ENCODE measurements at places on chromosomes 11 and 22. TPM values are rescaled to one million over a fixed set of nuclear protein-coding genes. Genes with fewer than 3 reads are reported as not detected.

GRCh38 chr11:112320668-112321067, 60.0 kb upstream of the PLET1 start:
- DNase-seq, result peak; percentile 54

DNA sequence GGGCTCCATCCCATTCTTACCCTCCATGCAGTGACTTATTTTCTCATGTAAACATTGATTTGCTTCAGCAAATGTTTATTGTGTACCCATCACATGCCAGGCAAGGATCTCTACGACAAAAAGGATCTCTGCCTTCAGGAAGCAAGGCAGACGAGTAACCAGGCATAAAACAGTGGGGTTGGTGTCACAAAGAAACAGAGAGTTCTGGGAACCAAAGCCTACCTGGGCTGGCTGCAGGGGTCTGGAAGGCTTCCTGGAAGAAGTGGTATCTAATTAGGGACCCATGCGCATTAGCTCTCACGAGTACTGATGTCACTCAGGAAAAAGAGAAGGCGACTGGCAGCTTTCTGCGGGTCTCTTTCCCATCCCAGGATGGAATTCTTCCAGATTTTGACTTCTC, 44.5 kb downstream of the KIAA1671 start:
- no peak for DNase-seq

DNA sequence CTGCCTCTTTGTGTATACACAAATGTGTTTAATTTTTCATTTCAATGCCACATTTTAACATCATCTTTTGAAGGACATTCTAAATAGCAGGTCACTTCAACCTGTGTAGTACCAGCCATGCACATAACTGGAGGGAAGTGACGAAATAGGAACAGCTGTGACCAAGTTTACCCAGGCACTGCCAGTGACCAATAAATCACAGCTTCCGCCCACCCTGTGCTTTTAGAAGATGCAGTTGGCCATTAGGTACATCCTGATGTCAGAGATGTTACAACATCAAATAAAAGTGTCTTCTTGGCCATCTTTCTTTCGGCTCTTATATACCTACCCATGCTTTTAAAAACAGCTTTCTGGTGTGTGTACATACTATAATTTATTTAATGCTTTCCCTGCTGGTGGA, 7.8 kb downstream of the LDLRAD3 start:
- DNase-seq, result no peak

DNA sequence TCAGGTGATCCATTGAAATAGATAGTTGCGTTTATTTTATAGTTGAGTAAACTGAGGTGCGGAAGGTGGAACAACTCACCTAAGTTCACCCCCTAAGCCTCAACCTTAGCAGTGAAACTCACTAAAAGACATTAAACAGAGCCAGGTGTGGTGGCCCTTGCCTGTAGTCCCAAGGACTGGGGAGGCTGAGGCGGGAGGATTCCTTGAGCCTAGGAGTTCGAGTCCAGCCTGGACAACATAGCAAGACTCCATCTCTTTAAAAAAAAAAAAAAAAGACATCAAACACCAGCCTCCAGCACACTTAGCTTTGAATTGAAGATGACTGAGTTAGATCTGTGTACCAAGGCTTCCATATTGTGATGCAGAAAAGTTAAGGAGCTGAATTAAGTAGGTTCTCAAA, 845 bp upstream of the RAB36 start:
- DNase-seq, result no peak

GRCh38 chr11:64723907-64724862, 1.2 kb upstream of the NRXN2 start:
- DNase-seq, result no peak

DNA sequence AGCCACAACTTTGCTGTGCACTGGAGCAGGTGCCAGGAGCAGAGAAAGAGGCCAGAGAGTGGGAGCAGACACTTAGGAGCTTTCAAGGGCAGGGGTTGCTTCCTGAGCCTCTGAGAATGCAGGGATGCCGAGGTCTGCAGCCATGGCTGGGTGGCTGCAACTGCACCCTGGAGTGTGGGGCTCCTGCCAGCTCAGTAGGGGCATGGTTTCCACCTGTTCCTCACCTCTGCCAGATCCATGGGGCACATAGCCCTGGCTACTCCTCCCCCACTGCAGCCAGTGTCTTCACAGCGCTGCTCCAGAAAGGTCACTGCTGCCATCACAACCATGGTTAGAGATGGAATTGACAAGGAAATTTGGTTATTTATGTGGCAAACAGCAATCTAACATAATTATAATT, 404.8 kb downstream of the CNTN5 start:
- DNase-seq, result no peak

DNA sequence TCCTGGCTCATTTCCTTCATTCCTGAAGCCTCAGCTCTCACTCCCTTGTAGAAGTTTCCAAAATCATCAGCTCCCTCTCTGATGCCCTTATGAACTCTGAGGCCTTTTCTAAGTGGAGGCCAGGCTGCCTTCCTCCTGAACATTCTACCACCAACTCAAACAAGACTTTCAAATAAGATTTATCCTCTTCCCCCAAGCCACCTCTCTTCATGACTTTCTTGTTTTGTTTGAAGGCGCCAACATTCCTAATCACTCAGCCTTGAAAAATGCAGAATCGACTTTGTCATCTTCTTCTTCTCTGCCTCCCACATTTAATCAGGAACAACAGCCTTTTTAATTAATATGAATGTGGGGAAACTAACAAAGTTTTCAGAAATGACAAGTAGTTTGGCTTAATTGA, 927.9 kb downstream of the OPCML start:
- no peak for DNase-seq

DNA sequence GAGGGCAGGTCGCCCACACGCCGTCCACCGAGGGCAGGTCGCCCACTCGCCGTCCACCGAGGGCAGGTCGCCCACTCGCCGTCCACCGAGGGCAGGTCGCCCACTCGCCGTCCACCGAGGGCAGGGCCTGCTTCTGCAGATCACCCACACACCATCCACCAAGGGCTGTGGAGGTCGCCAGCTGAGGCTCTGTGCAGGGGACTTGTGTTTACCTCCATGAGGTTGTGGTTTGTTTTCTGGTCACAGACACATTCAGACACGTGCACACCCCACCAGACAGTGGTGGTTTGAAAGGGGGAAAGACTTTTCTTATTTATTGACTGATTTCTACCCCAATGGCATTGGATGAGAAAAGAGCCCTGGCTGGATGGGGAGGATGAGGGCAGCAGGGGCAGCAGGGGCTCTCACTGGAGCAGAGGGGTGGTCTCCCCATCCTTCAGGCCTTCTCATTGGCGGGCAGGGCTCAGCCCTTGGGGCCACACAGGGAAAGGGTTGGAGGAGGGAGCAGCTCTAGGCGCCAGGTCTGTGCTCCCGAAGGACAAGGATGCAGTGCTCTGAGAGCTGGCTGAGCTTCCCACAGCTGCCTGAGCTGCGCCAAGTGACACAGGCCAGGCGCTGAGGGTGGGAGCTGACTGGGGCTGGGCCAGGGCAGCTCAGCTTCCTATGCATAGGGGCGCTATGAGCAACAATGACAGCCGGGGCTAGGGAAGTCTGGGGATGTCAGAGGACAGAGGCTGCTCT, 252.6 kb upstream of the B3GAT1 start:
- DNase-seq, result no peak

- peak; percentile 48 for DNase-seq
These were observed 43.3 kb downstream of the CYB5R2 start for GRCh38 chr11:7630002-7630401.

GRCh38 chr11:27076121-27076589, 35.5 kb downstream of the BBOX1 start:
- no peak for DNase-seq

GRCh38 chr22:42626951-42627625, 12.4 kb upstream of the POLDIP3 start:
- no peak for DNase-seq

DNA sequence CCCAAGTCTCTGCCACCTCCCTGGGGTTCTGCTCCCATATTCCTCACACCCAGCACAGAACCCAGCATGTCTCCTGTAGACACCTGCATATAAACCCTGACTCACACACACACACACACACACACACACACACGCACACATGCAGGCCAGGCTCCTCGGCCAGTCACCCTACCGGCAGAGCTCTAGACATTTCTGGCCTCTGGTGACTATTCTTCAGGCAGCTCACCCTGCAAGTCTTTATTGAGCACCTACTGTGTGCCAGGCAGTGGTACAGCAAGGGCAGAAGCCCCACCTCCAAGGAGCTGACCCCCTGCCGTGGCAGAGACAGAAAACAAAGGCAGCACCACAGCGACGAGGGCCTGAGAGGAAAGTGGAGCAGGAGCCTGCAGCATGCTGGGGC, 50.3 kb downstream of the CDKN1C start:
- no peak for DNase-seq

- no peak for DNase-seq
These were observed 815.5 kb downstream of the NTM start for GRCh38 chr11:132185726-132186592.

DNA sequence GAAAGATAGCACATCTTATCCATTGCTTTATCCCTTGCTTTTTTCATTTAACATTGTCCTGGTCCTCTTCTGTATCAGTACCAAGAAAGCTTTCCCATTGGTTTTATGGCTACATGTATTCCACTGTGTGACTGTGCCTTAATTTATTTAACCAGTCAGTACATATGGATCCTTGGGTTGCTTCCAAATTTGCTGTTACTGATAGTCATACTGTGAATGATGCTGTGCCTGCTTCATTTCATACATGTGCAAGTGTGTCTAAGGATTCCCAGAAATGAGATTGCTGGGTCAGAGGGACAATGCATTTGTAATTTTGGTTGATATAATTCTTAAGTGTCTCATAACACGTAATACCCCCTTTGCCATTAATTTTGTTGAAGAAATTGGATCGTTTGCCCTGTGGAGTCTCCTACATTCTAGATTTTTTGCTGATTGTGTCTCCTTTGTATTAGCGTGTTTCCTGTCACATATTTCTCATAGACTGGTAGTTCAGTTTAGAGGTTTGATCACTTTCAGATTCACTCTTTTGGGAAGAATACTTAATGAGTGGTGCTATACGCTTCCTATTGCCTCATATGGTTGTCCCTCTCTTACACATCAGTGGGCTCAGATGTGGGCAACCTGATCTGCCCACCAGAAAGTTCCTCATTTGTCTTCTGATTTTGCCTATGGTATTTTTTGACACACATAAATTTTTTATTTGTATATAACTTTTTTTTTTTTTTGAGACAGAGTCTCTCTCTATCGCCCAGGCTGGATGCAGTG, 35.3 kb downstream of the MYBPC3 start:
- DNase-seq, result no peak

DNA sequence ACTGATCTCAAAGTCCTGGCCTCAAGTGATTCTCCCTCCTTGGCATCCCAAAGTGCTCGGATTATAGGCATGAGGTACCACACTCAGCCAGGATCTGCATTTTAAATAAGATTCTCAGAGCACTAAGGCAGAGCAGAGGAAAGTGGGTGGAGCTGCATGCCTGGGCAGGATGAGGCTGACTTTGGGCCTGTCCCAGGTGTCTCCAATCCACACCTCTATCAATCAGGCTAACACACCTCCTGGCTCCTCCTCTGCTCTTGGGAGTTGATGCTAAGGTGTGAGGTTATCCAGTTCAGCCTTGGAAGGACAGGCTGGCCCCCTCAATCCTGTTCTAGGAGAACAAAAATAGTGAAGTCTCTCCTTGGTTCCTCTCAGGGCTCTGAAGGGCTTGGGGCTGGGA, 30.2 kb upstream of the P2RY2 start:
- DNase-seq, result no peak

DNA sequence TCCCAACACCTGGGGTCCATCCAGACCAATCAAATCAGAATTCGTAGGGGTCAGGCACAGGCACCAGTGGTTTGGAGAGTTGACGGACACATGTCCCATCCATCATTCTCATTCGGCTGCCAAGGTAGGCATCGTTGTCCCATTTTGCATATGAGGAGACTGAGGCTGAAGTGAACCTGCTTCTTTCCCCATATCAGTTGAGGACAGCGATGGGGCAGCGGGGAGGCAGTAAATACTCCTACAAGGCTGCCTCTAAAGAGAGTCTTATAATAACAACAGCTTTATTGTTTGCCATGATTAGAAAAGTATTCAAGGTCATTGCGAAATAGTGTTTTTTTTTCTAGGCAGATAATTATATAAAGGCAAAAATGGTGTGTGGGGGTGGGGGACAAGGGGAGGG, 1.6 kb upstream of the BEST1 start:
- DNase-seq, result peak; percentile 61

- DNase-seq, result no peak
These were observed 51.0 kb upstream of the CSNK2A3 start for GRCh38 chr11:11403763-11404725.

GRCh38 chr11:3954448-3955298, 99.2 kb downstream of the STIM1 start:
- DNase-seq, result no peak

DNA sequence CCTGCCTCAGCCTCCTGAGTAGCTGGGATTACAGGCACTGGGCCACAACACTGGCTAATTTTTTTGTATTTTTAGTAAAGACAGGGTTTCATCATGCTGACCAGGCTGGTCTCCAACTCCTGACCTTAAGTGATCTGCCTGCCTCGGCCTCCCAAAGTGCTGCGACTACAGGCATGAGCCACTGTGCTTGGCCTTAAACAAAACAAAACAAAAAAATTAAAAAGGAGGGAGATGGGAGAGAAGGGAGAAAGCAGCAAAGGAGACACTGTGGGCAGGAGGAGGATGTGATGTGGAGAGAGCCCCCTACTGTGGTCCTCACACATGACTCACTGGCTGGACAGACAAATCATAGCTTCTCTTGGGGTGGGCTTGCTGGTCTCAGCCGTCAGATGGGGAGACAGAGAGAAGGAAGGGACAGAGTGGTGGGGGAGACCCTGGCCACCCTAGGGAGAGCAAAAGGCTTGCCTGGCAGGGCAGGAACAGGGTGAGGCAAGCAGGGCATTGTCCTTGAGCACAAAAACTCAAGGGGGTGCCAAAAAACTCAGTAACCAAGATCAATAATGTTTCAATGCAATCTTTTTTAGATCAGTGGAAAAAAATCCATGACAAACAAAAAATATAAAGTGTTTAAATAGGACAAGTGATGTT, 31.6 kb downstream of the TPST2 start:
- no peak for DNase-seq

PPP1CA gene
- total RNA-seq, result 100 TPM

APOA4 gene
- total RNA-seq, result not detected

SMIM35 gene
- 0.19 TPM for total RNA-seq

H19 gene
- total RNA-seq, result 224 TPM

MRGPRF gene
- 12.2 TPM for total RNA-seq

NPAS4 gene
- 1.4 TPM for total RNA-seq

SEZ6L gene
- total RNA-seq, result 1.4 TPM

C11orf86 gene
- not detected for total RNA-seq

MMP1 gene
- not detected for total RNA-seq

MS4A14 gene
- 154 TPM for total RNA-seq

C11orf16 gene
- total RNA-seq, result 1.4 TPM

HBG1 gene
- total RNA-seq, result not detected

TP53AIP1 gene
- total RNA-seq, result 0.94 TPM

All from testis (tissue), 5 donors.